ENCODE measurements at places on chromosomes 16 and 17.

- DNase-seq: no peak
Observed at GRCh38 chr17:66353937-66354401, 51.6 kb downstream of the PRKCA start.

- no peak for DNase-seq
Observed at GRCh38 chr17:6347776-6348175, 87.1 kb downstream of the AIPL1 start.

GRCh38 chr16:82629441-82630027, 2.8 kb downstream of the CDH13 start:
- no peak for DNase-seq

- DNase-seq: no peak
Observed at GRCh38 chr17:64732336-64733006, 70.4 kb upstream of the SMURF2 start.

- DNase-seq: no peak
Observed at GRCh38 chr17:8725881-8726876, 18.5 kb downstream of the CCDC42 start.

- DNase-seq: peak; percentile 32
Observed at GRCh38 chr17:8123695-8124349, at the start of gene HES7. Gene HES7, minus strand, starts transcription at chr17:8124106. Its CDS starts 22 bp downstream, at chr17:8124084.

DNA sequence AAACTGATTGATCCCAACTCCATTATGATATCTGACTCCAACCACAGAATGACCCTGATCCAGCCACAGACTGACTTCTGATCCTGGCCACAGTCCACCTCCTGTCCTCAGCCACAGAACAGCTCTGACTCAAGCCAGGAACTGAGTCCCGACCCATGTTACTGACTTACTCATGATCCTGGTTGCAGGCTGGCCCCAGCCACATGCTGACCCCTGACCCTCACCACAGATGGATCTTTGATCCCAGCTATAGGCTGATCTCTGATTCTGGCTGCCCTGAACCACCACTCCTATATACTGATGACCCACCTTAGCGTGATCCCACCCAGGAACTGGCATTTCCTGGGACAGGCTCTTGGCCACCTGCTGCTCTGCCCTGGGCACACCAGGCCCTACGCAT, 32.2 kb upstream of the IL21R start:
- DNase-seq: no peak

- DNase-seq: no peak
Observed at GRCh38 chr16:86077243-86077940, 178.4 kb downstream of the IRF8 start.

DNA sequence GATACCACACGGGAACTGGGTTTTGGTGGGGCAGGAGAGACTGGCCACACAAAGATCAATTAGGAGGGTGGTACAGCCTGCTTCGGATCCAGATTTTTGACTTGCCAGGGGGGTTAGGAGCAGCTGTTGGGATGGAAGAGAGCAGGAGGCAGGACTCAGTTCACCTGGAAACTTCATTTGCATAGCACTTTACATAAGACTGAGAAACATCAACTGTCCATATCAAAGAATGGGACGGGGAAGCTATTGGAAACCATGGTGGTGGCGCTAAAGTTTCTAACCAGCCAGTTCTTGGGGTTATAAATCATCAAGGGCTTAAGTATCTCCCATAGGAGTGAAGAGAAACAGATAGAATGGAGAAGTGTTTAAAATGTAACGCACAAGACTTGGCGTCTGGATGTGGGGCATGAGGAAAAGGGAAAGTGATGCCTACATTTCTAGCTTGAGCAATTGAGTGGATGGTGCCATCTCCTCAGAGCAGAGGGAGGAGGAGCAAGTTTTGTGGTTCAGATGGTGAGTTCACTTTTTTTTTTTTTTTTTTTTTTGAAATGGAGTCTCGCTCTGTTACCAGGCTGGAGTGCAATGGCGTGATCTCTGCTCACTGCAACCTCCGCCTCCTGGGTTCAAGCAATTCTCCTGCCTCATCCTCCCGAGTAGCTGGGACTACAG, 6.4 kb upstream of the SRCAP start:
- DNase-seq: no peak

GRCh38 chr17:68511671-68512246, 471 bp upstream of the PRKAR1A start:
- peak; percentile 88 for DNase-seq

- DNase-seq: no peak
Observed at GRCh38 chr17:41338961-41339485, 11.6 kb downstream of the KRT33A start.

DNA sequence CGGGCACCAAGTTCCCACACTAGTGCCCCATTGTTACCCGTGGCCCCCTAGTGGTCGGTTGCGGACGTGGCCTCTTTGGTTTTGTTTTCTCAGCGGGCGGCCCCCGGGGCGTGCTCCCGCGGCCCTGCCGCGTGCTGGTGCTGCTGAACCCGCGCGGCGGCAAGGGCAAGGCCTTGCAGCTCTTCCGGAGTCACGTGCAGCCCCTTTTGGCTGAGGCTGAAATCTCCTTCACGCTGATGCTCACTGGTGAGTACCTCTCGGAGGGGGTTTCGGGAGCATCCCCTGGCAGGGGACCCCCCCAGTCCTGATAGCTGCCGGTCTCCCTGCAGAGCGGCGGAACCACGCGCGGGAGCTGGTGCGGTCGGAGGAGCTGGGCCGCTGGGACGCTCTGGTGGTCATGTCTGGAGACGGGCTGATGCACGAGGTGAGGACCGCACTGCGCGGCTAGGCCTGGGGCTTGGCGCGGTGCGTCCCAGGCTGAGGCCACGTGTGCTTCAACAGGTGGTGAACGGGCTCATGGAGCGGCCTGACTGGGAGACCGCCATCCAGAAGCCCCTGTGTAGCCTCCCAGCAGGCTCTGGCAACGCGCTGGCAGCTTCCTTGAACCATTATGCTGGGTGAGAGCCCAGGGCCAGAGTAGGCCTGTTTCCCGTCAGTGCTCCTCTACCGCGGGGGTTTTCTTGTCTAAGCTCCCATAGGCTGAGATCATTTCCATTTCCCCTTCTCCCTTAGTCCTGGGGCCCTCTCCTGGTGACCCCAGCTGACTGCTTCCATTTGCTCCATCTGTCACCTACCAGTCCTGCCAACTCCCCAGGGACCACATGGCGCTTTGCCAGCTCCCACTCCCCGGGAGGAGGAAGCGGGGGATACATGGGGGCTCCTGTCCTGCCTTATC, 1.7 kb downstream of the SPHK1 start:
- peak; percentile 90 for DNase-seq

GRCh38 chr17:50559674-50560184, 786 bp upstream of the CACNA1G start:
- peak; percentile 84 for DNase-seq

DNA sequence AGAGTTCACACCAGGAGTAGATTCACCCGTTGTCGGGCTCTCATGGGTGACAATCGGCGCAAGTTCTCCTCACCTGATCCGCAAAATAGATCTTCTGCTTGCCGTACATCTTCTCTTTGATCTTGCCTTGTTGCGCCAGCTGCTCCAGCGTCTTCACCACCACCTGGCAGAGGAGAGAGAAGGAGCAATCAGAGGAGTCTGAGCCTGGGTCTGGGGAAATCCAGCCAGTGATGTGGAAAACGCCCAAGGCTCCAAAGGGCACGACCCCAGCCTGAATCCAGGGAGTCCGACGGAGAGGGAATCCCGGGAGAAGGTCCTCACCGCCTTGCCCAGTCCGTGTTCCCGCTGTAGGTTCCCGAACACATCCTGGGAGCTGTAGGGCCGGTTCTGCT, 393 bp downstream of the PSMC3IP start:
- DNase-seq: no peak

DNA sequence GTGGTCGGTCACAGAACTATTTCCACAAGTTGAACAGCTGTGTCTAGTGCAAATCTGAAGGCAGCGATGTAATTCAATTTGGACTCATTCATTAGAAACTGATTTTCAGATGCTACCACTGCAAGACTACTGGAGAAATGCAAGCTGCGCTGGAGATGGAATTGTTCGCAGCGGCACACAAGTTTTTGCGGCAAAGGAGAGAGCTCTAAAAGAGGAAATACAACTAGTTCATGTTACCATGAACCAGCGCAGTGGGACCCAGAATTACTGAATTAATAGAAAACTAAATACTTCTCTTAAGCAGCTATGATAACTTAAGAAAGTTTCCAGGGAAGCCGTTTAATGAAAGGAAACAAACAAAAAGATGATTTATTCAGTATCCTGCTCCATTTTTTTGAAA, 1.9 kb downstream of the CREBBP start:
- DNase-seq: no peak

GRCh38 chr16:8062677-8063076, 527.6 kb downstream of the TMEM114 start:
- DNase-seq: no peak

DNA sequence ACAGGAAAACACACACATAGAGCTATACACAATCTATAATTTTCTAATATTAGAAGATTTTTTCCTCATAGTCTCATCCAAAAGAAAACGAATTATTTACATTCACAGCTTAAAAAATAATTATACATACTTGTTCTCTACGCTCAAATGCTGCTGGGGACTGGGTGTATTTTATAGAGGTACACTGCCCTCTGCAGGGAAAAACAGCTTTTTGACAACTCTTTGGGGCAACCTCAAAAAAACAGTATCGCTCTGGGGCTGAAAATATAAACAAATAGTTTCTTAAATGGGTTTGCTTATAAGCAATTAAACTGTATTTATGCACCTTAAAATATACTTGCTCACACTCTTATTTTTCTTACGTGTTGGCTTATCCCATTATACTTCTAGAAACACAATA, 261.8 kb upstream of the PSMD7 start:
- peak; percentile 44 for DNase-seq

- DNase-seq: no peak
Observed at GRCh38 chr16:52748741-52749140, 201.8 kb upstream of the TOX3 start.

- DNase-seq: no peak
Observed at GRCh38 chr16:89293276-89294143, 76.0 kb downstream of the ZNF778 start.

Measured in SK-MEL-5 (cell line).